ENCODE measurements at places on chromosomes 3 and 15. TPM values are rescaled to one million over a fixed set of nuclear protein-coding genes. Genes with fewer than 3 reads are reported as not detected.

Gene NT5DC2
- 117 TPM for total RNA-seq

Gene SH3BP5
- total RNA-seq: 13.3 TPM

Gene DNASE1L3
- 1.4 TPM for total RNA-seq

Gene TJP1
- total RNA-seq: 88.4 TPM

Gene CHAC1
- total RNA-seq: 0.18 TPM

Gene DPH6
- total RNA-seq: 8.9 TPM

Gene GABRG3
- total RNA-seq: 35.4 TPM

Gene MESP1
- total RNA-seq: 11.5 TPM

Gene SEMA7A
- 171 TPM for total RNA-seq

Gene IL12A
- total RNA-seq: 1.3 TPM

Gene CACNA1D
- total RNA-seq: 15.5 TPM

Gene PLCH1
- total RNA-seq: 12.2 TPM

Gene NME9
- total RNA-seq: not detected

Gene MORC1
- 6.6 TPM for total RNA-seq

Gene AP3B2
- total RNA-seq: 9.3 TPM

Gene BCL2A1
- 2.7 TPM for total RNA-seq

Gene AADACL2
- 0.62 TPM for total RNA-seq

Gene TMCO5A
- not detected for total RNA-seq

Gene GXYLT2
- 20.9 TPM for total RNA-seq

Gene WDR6
- 223 TPM for total RNA-seq

Gene PYGO1
- total RNA-seq: 7.2 TPM

Gene CLDN18
- total RNA-seq: not detected

Gene EFCC1
- 4.0 TPM for total RNA-seq

Gene OCA2
- 3.7 TPM for total RNA-seq

Gene EXOG
- 6.4 TPM for total RNA-seq

Gene TMEM212
- total RNA-seq: not detected

Gene CCDC13
- total RNA-seq: 6.5 TPM

Gene RAB6B
- 4.5 TPM for total RNA-seq

Gene ISLR2
- total RNA-seq: 1.9 TPM

Gene ZNF80
- 0.62 TPM for total RNA-seq

Gene SCAMP5
- 24.4 TPM for total RNA-seq

Gene SEMA3G
- total RNA-seq: 7.6 TPM

Gene PLSCR2
- total RNA-seq: not detected

Gene SLC41A3
- 32.2 TPM for total RNA-seq

Gene SLC9C1
- total RNA-seq: not detected

Gene ZDHHC19
- not detected for total RNA-seq

Gene HTR3E
- not detected for total RNA-seq

Gene ARIH1
- total RNA-seq: 38.7 TPM

Gene SLCO2A1
- 15.9 TPM for total RNA-seq

Gene AMT
- 8.9 TPM for total RNA-seq

Gene SLC2A2
- total RNA-seq: not detected

Gene CD96
- total RNA-seq: 0.45 TPM

Gene MNS1
- total RNA-seq: 1.5 TPM

Gene BTLA
- total RNA-seq: 2.6 TPM

Gene MRPS22
- total RNA-seq: 37.8 TPM

Gene SMCO1
- not detected for total RNA-seq

Gene SEMA3B
- 32.0 TPM for total RNA-seq

Measured in prostate gland (tissue), 2 donors.